ENCODE measurements at places on chromosomes 2 and 18. TPM values are rescaled to one million over a fixed set of nuclear protein-coding genes. Genes with fewer than 3 reads are reported as not detected.

DNA sequence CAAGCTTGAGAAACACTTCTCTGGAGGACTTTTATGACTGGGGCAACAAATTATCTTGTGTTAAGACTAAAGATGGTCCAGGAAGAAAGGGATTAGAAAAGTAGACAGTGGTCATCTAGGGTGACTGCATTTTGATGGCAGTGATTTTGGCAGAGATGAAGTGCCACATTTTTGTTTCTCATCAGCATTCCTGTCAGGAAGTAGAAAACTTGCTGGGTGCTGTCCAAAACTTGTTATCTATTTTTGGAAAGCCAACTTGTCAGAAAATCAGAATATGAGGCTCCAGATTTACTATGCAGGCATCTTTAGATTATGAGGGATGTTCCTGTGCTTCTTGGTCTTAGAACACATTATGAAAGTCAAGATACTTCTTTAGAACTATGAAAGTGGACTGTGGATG lies 29.0 kb upstream of the CALCRL start:
- DNase-seq: no peak
- no peak overlapping the region for H3K4me3 ChIP-seq
- H3K27ac ChIP-seq: no peak overlapping the region
- no peaks in the 10 kb centered on the region for H3K4me1 ChIP-seq
- no peaks in the 10 kb centered on the region for H3K27me3 ChIP-seq
- no peaks in the 10 kb centered on the region for H3K36me3 ChIP-seq

SOWAHC gene
- total RNA-seq: 1.3 TPM

DNA sequence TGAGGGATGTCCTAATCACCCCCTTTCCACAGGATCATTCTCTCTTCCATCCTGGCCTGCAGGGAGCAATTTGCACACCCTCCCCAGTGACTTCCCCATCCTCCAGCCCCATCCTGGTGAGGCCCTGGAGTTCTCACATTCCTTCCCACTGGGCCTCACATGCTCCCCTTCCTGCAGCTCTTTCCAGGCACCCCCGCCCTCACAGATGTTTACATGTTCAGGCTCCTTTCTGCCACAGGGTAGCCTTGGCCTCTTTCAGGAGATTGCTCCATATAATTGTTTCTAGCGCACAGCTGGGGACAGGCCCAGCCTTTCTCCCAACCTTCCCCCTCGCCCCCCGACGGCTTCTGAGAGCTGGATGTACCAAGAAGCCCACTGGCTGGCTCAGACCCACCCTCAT lies 288.4 kb upstream of the TRIB2 start:
- H3K4me1 ChIP-seq: peaks cover 16% of the 10 kb centered on the region
- no peaks in the 10 kb centered on the region for H3K36me3 ChIP-seq
- H3K4me3 ChIP-seq: no peak overlapping the region
- DNase-seq: no peak
- peak overlapping the region; percentile 85 for H3K27ac ChIP-seq
- no peaks in the 10 kb centered on the region for H3K27me3 ChIP-seq

THSD7B gene
- total RNA-seq: not detected

GRCh38 chr2:53670331-53670730 lies 97.3 kb upstream of the CHAC2 start:
- DNase-seq: no peak
- no peak overlapping the region for H3K27ac ChIP-seq
- no peak overlapping the region for H3K4me3 ChIP-seq

DNA sequence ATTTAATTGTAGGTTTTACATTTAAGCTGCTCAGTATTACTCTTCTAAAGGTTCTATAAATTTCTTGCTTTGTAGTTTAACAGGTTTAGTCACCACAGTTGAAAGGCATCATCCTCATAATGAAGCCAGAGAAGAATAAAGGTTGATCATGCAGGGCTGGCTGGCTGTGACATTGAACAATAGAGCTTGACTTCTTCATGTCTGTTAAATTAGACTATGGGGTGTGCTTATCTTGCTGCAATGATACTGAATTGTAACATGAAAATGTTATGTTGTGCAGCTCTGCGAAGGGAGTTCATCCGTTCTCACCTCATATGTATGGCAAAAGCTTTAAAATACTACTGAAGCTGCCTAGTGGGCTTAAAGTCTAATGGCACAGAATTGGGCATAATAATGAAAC lies 81.8 kb downstream of the CAMKMT start:
- H3K36me3 ChIP-seq: peaks cover 4% of the 10 kb centered on the region
- H3K4me1 ChIP-seq: peaks cover 2% of the 10 kb centered on the region
- no peaks in the 10 kb centered on the region for H3K27me3 ChIP-seq
- H3K27ac ChIP-seq: no peak overlapping the region
- DNase-seq: no peak

GRCh38 chr2:59530258-59530657 lies 1023.2 kb downstream of the BCL11A start:
- peaks cover 2% of the 10 kb centered on the region for H3K36me3 ChIP-seq
- no peak for DNase-seq
- no peak overlapping the region for H3K4me3 ChIP-seq
- H3K4me1 ChIP-seq: no peaks in the 10 kb centered on the region
- no peak overlapping the region for H3K27ac ChIP-seq
- H3K27me3 ChIP-seq: no peaks in the 10 kb centered on the region

DNA sequence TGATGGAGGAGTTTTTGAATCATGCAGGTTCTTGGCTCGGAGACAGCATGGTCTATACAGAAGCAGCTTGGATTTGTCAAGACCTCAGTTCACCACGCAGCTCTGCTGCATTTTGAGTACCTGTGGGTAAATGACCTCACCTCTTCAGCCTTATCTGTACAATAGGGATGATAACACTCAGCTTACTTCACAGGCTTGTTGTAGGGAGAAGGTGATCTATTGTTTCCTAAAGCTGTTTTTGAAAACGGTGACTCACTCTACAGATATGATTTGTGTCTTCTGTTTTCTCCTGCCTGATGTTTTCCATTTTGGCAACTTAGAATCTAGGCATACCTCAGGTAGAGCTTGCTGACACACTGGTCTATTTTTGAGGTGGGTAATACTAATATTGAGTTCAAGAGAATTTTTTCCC lies 80.3 kb downstream of the FMNL2 start:
- no peaks in the 10 kb centered on the region for H3K36me3 ChIP-seq
- H3K4me1 ChIP-seq: no peaks in the 10 kb centered on the region
- no peak for DNase-seq
- H3K27ac ChIP-seq: no peak overlapping the region
- H3K27me3 ChIP-seq: peaks cover 40% of the 10 kb centered on the region
- H3K4me3 ChIP-seq: no peak overlapping the region

GRCh38 chr2:237309416-237309815 lies 104.5 kb downstream of the COL6A3 start:
- H3K36me3 ChIP-seq: peaks cover 2% of the 10 kb centered on the region
- H3K4me1 ChIP-seq: no peaks in the 10 kb centered on the region
- no peak for DNase-seq
- no peak overlapping the region for H3K4me3 ChIP-seq
- H3K27ac ChIP-seq: no peak overlapping the region
- H3K27me3 ChIP-seq: peaks cover 45% of the 10 kb centered on the region

DNA sequence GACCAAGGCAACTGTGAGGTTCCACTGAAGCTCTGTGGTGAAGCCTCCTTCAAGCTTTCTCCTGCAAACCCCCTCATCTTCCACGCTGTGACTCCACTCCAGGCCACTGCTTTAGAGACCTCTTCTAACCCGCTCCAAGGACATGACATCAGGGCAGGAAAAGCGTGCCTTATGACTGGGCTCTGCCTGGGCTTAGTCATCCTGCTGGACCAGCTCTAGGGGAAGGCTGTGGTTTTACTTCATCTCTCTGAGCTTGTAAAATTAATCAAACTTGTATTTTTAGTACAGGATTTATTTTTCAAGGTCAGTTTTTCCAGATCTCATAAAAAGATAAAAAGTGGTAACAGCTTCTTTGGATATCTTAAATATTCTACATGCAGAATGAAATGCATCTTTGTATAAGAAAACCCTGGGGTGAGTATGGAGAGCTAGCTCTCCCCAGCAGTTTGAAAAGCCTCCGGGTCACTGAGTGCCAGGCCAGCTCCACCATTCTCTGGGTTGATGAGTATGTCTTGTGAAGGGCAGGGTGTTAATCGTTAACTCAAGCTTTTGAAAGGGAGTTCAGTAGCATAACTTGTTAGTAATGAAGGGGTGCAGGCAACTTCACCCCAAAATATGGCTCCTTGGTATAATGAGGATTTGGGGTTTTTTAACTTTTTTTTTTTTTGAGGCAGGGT lies 33.1 kb upstream of the YPEL5 start:
- DNase-seq: no peak
- no peak overlapping the region for H3K4me3 ChIP-seq
- H3K36me3 ChIP-seq: no peaks in the 10 kb centered on the region
- H3K27ac ChIP-seq: peak overlapping the region; percentile 62

DNA sequence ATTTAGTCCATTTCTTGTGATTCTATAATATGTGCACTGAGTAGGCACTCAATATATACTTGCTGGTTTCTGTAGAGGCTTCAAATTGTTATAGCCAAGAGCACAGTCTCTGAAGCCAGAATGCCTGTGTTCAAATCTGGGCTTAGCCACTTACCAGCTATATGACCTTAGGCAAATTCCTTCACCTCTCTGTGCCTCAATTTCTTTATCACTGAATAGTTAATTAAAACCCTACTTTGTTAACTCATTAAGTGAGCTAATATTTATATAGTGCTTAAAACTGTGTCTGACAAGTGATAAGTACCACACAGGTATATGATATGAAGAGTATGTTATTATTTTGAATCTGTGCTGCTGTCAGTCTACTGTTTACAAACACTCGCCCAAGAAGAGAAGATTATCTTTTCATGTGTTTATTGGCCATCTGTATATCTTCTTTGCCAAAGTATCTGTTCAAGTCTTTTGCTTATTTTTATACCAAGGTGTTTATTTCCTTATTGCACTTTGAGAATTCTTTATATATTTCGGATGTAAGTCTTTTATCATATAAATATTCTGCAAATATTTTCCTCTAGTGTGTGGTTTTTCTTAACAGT lies 1.3 kb upstream of the RIT2 start:
- no peak overlapping the region for H3K4me3 ChIP-seq
- no peaks in the 10 kb centered on the region for H3K36me3 ChIP-seq
- no peaks in the 10 kb centered on the region for H3K4me1 ChIP-seq
- no peak for DNase-seq

DNA sequence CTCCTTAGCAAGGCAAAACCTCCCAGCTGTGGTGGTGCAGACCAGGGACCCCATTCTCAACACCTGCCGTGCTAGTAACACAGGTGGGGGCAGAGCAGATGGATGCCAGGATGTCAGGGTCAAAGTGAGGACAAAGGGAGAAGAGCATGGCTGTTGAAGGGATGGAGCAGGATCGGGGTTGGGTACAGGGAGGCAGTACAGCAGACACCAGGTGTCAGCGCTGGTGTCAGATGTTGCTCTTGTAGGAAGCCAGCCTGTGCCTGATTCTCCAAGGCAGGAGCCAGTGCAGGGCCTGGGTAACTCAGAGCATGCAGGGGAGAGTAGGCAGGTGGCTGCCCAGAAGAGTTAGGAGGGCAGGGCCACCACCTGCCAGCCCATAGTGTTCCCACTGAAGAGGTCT lies 222.1 kb upstream of the SPRED2 start:
- no peak overlapping the region for H3K4me3 ChIP-seq
- peaks cover 65% of the 10 kb centered on the region for H3K27me3 ChIP-seq
- H3K4me1 ChIP-seq: peaks cover 3% of the 10 kb centered on the region
- DNase-seq: no peak
- H3K27ac ChIP-seq: no peak overlapping the region
- H3K36me3 ChIP-seq: no peaks in the 10 kb centered on the region

MARCO gene
- total RNA-seq: not detected
